ENCODE measurements at places on chromosomes 1 and 21. TPM values are rescaled to one million over a fixed set of nuclear protein-coding genes. Genes with fewer than 3 reads are reported as not detected.

Gene TENT5C
- 0.17 TPM for total RNA-seq

Gene SERINC2
- 26.9 TPM for total RNA-seq

Gene RGS8
- total RNA-seq = not detected

Gene BCL2L15
- total RNA-seq = 0.59 TPM

Gene HLCS
- total RNA-seq = 4.9 TPM

Gene CATSPERE
- total RNA-seq = 0.17 TPM

Gene MTOR
- 14.0 TPM for total RNA-seq

Gene BRINP3
- total RNA-seq = not detected

Gene PRRX1
- total RNA-seq = not detected

Gene TNFSF4
- total RNA-seq = 0.08 TPM

Gene SPRR2E
- total RNA-seq = not detected

Gene CACNA1E
- not detected for total RNA-seq

Gene SLC25A24
- total RNA-seq = 20.7 TPM

Gene AMPD2
- 21.1 TPM for total RNA-seq

Gene PEX14
- total RNA-seq = 15.2 TPM

Gene PPIAL4G
- not detected for total RNA-seq

Gene TRIM17
- not detected for total RNA-seq

Gene EPHB2
- total RNA-seq = 32.6 TPM

Gene CELA2A
- total RNA-seq = not detected

Gene S100A2
- 37.7 TPM for total RNA-seq

Gene ITLN2
- total RNA-seq = 0.96 TPM

Gene CLEC20A
- not detected for total RNA-seq

Gene PALMD
- total RNA-seq = 0.24 TPM

Gene ASCL5
- 0.08 TPM for total RNA-seq

Gene OR10Z1
- total RNA-seq = not detected

Gene LHX8
- total RNA-seq = 1.3 TPM

Gene SUMO3
- 62.8 TPM for total RNA-seq

Gene TNNT2
- total RNA-seq = 0.24 TPM

Gene FCAMR
- not detected for total RNA-seq

Gene RPF1
- 35.2 TPM for total RNA-seq

Gene PLA2G2C
- total RNA-seq = not detected

Gene HMCN1
- total RNA-seq = 0.05 TPM

Gene CFHR2
- not detected for total RNA-seq

Gene CBR3
- 12.0 TPM for total RNA-seq

Gene SPRR2F
- not detected for total RNA-seq

Gene SH2D1B
- total RNA-seq = 0.12 TPM

Gene KDM5B
- total RNA-seq = 19.2 TPM

Gene SPOCD1
- 3.9 TPM for total RNA-seq

Gene GPR157
- total RNA-seq = 7.0 TPM

Gene HIVEP3
- 3.0 TPM for total RNA-seq

Gene AADACL4
- total RNA-seq = not detected

Gene KDF1
- total RNA-seq = 0.21 TPM

Gene REN
- total RNA-seq = not detected

Data from A549 treated with Hydrocortisone at 1 μM for 4 hours (cell line).